SW 1271 (cell line): ENCODE measurements at places on chromosomes 3 and 15.

DNA sequence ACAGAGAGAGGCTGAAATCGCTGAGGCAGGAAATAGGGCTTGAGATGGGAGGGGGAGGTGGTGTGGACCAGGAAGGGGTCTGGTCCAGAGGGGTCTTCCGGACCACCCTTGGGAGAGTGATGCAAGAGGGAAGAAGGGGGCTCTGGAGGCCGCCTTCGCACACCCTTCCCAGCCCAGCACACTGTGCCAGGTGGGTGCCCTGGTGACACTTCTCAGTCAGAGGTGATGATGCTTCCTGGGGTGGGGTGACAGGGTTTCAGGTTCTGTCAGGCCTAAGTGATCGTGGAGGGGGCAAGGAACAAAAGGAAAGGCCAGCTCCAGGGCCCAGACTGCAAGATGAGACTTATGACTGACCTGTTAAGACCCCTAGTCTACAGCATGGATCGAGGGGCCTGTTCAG, 12.7 kb downstream of the SEMA3G start:
- no peak for DNase-seq

GRCh38 chr3:196270499-196270898, 17.0 kb downstream of the PCYT1A start:
- DNase-seq = no peak

DNA sequence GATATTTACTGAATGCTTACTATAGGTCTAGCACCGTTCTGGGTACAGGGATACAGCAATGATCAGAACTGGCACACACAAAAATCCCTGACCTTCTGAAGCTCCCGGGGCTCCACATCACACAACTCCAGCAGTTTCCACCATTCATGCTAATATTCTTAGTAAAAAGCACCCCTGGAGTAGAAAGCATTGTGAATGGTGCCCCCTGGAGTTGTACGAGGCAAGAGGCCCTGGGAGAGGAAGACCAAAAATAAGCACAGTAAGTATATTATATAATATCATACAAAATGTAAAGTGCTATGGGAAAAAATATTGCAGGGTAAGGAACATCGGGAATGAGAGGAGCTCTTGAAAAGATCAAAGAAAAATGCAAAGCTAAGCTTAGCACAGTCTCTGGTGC, 790 bp upstream of the SRGAP3 start:
- no peak for DNase-seq

GRCh38 chr3:50268703-50269451, at the start of gene SEMA3B:
TSS of gene SEMA3B (plus strand) at chr3:50269147. CDS start at chr3:50269241, 94 bp downstream.
- DNase-seq = no peak

- no peak for DNase-seq
These were observed 2.1 kb downstream of the SOX14 start for GRCh38 chr3:137766041-137766875.

DNA sequence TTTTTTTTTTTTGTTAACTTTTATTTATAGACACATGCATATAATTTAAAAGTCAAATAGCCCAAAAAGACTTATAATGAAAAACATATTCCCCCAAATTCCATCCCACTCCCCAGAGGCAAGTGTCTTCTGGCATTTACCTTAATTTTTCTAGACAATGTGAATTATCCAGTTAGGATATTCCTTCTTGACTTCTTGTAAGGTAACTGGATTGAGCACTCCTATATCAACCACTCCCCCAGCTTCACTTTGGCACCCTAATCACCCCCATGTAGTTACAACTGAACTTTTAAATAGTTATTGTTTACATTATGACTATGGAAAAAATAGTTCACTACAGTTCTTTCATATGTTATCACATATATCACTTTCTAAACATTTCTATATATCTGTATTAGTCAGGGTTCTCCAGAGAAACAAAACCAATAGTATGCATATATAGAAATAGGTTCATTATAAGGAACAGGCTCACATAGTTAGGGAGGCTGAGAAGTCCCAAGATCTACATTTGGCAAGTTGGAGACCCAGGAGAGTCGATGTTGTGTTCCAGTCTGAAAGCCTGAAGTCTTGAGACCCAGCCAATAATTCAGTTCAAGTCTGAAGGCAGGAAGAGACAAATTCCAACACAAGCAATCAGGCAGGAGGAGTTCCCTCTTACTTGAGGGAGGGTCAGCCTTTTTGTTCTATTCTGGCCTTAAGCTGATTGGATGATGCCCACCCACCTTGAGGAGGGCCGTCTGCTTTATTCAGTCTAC, 175.8 kb downstream of the THSD4 start:
- no peak for DNase-seq

DNA sequence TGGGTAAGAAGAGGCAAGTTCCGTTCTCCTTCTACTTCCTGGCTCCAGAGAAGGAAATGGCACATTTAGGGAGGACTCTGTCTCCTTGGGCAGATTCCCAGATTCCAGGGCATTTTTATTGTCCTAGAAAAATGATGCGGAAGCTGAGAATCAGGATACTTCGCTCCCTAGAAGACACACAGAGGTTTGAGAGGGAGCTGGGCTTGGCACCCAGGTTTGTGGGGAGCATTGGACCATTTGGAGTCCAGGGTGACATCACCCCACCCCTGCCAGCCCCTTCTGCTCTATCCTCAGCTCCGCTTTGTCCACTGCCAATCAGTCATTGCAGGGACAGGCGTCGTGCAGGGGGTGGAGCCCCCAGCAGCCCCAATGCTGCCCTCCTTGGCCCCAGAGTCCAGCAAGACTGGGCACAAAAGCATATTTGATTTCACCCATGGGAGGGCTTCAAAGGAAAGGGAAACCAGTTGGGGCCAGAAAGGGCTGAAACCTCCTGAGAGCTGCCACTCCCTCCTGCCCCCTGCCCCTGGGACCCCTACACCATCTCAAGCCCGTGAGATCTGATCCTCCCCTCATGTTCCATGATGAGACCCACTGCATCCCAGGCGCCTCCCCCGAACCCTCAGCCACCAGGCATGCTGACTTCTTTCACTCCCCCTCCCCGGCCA, 129.8 kb upstream of the MEF2A start:
- no peak for DNase-seq

- no peak for DNase-seq
These were observed 2.3 kb upstream of the FAM43A start for GRCh38 chr3:194683380-194683779.

DNA sequence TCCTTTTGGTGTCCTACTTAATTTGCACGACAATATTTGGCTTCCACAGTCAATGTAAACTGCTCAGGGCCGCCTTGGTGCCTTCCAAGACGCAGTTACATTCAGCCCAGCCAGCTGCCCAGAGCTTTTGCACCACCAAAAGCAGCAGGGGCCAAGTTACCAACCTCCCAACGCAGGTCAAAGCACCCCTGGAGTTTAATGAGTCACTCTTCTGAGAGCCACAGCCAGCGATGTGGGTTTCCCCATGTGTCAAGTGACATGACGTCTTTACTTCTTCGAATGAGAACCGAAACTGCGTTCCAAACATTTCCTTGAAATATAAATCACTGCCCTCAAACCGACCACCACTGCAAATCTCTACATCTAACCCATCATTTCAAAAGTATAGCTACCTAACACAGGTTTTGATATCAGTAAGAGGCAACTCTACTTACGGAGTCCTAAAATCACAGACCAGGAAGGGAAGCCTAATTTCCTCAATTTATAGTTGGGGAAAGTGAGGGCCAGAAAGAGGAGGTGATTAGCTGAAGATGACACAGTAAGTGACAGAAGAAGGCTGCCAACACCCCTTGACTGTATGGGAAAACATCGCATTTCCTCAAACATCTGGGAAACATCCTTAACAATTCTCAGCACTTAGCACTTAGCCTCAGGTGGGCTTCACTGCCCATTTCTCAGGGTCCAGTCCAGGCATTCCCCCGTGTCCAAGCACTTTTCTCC, 24.5 kb downstream of the MB21D2 start:
- peak; percentile 66 for DNase-seq

DNA sequence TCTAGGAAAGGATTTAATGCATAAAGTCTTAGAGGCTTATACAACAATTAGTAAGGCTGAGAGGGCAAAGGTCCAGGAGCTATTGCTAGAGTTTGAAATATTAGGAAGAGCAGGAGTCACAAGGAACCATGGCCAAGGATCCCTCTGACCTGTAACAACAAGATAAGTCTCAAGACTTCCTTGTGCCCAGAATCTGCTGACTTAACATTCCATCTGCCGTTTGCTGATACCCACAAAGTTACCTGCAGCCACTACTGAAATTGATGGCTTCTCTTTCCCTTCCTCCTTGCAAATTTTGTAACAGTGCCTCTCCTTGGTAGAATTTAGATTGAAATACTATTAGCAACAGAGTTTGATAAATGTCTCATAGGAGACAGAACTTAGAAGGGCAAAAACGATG, 4.7 kb upstream of the MYEF2 start:
- DNase-seq = no peak

GRCh38 chr3:133503409-133503808, 70.1 kb upstream of the CDV3 start:
- no peak for DNase-seq

DNA sequence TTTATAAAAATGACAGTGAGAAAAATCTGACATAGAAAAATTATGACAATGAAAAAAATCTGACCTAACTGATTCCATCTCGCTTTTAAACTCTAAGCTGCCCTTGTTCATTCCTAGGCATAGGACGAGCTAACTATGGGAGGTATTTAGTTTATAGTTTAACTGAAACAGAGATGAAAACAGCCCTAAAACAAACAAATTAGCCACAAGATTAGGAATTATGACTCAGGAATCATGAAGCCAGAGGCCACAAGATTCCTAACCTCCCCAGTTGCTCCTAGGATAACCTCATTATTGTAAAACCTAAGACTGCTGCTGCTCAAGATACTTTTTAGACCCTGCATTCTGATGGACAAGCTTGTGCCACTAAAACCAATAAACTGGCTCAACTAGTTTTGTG, 122.7 kb upstream of the MNS1 start:
- DNase-seq = no peak

DNA sequence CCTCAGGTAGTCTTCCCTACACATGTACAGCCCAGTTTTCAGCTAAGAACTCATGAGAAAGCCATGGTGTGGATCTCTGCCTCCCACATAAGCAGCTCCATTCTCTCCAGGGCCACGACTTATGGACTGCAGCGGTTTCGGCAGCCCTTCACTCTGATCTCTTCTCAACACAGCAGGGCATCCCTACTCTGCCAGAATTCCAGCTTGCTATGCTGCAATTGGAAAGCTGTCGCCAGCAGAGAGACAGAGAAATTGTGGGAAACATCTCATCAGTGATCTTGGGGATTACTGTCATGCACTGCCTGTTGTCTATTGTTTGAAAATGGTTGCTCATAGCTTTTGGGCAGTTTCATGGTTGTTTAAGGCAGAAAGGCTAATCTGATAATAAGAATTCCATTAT, 11.9 kb upstream of the BLM start:
- DNase-seq = no peak

GRCh38 chr15:80326270-80326669, 74.3 kb upstream of the CTXND1 start:
- no peak for DNase-seq

DNA sequence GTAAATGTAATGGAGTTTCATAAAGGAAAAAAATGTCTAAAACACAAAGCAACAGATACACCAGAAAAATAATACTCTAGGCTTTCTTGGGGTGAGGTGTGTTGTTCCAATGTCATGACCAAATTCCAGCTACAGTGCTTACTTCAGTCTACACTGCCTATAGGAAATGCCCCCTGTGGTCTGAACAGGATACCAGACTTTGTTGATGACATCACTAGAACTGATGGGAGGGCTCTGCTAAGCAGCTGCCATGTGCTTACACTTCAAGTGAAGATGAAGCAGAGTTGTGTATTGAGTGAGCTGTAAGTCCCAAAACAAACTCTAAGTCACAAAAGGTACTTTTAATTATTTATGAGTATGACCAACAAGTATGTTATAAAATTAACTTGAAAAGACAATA, 456.1 kb upstream of the IL12A start:
- no peak for DNase-seq

GRCh38 chr3:193530231-193531165, 24.2 kb downstream of the ATP13A4 start:
- no peak for DNase-seq

- DNase-seq = no peak
These were observed 530.0 kb downstream of the TAFA4 start for GRCh38 chr3:68402235-68402918.

GRCh38 chr3:38030126-38031021, 932 bp upstream of the PLCD1 start:
- no peak for DNase-seq

DNA sequence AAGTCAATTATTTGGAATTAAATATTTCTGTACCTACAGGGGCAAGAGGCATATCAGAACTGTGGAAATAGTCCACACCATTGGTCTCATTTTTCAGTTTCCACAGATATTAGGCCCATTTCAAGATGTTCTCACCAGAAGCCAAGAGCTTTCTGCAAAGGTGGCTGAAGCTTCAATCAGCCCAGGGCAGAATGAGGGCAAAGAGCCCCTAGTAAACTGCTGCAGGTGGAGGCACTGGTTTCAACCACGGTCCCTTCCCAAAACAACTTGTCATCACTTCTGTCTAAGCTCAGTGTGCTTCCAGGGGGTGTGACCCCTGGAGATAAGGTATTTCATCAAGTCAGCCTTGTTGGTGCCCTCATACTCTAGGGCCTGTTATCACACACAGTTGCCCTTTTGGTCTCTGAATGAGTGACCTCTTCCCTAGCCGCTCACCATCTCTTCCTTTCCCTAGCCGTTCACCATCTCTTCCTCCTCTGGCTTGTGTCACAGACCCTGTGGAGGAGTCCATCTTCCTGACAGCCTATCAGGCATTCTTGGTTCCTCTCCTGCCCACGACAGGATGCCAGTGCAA, 21.2 kb downstream of the IL17RD start:
- DNase-seq = no peak

DNA sequence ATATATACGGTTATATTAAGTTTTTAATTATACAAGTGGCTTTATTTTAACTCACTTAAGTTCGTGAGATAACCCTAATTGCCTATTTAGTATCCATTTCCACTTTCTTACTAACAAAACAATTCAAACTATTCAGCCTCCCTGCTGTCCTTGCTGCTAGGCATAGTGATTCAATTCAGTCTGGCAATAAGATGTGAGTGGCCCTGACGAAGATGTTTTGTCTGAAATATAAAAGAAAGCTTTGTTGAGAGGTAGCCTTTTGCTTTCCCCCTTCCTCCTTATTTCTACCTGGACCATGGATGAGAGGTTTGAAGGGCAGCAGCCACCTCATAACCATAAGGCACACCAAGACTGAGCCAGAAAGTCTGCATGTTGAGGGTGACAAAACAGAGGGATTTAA, 89.3 kb upstream of the TRIM42 start:
- no peak for DNase-seq

- DNase-seq = no peak
These were observed 30.4 kb upstream of the CLK3 start for GRCh38 chr15:74585191-74585590.

GRCh38 chr3:81249540-81250029, 511.9 kb downstream of the GBE1 start:
- DNase-seq = no peak

DNA sequence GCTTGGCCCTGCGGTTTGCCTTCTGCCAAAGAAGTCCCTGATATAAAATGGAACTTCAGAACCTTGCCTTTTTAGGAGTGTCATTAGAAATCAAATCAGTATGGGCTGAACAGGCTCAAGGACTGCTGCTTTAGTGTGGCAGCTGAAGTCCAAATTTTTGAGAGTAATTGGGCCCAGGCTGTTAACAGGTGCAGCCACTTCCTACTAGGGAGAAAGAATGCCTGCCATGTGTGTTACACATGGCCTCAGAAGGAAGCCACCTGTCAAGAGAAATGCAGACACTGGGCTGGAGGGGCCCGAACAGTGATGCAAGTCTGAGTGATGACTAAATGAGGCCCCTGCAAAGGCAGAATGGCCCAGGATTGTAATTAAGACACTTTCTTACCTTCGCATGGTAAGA, 786.7 kb upstream of the CFAP20DC start:
- DNase-seq = no peak

GRCh38 chr15:63843901-63844317, 10.2 kb upstream of the HERC1 start:
- DNase-seq = no peak

- no peak for DNase-seq
These were observed 14.0 kb downstream of the FBXL22 start for GRCh38 chr15:63611177-63611576.
